ENCODE measurements at places on chromosomes 11 and 22.

DNA sequence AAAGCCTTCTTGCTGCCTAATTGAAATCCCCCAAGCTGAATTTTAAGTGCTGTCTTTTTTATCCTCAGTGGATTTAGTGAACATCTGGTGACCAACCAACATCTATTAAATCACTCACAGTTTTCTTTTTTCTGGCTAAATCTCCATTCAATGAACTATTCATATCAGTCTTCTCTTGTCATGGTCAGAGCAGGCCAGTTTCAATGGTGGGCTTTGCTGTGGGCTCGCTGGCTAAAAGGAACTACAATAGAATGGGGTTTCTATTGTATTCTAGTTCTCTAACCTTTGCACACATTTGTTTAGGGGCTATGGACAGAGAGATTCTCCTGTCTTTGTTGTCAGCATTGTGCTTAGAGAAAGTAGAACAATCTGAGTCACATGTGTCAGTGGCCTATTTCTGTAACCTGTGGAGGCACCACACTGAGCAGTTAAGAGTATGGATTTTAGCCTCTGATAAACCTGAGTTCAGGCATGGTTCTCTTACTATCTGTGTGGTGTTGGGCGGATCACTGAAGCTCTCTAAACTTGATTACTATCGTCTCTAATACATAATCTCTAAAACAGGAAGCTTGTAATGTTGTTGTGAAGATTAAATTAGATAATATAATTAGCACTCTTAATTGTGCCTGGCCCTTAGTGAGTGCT is 94.2 kb upstream of the CADM1 start:
- DNase-seq, result no peak

DNA sequence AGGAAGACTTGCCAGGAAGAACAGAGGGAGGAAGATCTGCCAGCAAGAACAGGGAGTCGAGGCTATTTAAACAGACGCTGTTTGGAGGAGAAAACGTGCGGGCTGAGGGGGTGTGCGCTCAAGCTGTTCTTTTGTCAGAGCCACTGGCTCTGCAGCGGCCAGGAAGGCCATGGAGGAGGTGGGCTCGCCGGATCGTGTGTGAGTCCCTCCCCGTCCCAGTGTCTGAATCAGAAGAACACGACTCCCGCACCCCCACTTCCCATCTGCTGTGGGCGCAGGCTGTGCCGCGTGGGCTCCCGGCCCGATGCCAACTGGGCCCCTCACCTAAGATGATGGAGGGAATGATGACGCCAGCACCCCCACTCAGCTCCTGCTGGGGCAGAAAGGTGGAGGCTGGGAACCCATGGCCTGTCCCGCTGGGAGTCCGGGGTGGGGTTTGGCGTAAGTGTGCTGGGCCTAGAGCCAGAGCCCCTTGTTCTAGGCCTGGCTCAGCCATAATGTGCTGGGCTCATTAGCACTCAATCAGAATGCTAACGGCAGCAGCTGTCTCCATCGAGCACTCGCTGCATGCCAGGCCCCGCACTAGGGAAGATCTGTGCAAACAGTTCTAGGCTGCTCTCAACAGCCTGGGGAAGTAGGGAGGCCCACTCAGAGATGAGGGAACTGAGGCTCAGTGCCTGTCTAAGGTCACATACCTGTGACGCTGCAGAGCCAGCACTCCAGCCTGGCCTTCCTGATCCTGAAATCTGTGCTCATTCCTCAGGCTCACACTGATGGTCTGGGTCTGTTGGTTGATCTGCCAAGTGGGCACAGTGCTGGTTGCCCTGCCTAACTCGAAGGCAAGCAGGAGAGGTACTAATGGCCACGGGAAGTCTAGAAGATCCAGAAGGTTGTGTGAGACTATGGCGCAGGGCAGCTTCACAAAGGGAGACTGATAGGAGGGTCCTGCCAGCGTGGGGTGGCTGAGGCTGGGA is 11.5 kb downstream of the NPTXR start:
- peak; percentile 63 for DNase-seq

- no peak for DNase-seq
Observed at GRCh38 chr11:8721609-8722500, 39.3 kb downstream of the RPL27A start.

GRCh38 chr22:34841331-34841771 is 224.6 kb upstream of the ISX start:
- DNase-seq, result no peak

DNA sequence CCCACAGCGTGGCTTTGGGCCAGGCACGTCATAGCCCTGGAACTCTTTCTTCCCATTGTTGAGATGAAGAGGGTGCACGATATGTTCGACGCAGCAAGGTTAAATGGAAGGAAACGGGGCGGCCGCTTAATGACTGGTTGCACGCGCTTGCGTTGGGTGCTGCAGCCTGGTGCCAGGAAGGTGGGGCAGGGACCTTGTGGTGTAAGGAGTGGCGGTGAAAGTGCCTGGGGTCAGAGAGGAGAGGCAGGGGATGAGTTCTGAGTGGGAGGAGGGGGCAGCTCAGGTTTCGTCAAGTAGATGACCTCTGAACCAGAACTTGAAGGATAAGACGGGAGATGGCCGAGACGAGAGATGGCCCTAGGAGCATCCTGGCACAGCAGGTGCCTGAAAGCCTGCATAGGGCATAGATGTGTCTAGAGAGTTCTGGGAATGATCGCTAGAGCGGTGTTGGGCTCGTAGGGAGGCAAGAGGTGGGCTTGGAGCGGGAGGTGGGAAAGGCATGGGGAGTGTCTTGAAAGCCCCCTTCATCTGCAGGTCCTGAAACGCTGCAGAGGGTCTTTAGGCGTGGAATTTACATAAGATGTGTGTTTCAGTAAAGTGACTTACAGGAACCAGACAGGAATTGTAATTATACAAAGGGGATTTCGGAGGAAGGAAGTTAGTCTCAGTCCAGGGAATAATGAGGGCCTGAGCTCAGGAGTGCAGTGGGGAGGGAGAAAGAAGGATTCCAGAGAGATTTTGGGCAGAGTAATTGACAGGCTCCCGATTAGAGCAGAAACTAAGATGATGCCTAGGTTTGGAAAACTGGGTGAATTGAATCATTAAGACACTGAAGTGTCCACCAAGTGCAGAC is 43.2 kb upstream of the CLDN5 start:
- DNase-seq, result no peak

DNA sequence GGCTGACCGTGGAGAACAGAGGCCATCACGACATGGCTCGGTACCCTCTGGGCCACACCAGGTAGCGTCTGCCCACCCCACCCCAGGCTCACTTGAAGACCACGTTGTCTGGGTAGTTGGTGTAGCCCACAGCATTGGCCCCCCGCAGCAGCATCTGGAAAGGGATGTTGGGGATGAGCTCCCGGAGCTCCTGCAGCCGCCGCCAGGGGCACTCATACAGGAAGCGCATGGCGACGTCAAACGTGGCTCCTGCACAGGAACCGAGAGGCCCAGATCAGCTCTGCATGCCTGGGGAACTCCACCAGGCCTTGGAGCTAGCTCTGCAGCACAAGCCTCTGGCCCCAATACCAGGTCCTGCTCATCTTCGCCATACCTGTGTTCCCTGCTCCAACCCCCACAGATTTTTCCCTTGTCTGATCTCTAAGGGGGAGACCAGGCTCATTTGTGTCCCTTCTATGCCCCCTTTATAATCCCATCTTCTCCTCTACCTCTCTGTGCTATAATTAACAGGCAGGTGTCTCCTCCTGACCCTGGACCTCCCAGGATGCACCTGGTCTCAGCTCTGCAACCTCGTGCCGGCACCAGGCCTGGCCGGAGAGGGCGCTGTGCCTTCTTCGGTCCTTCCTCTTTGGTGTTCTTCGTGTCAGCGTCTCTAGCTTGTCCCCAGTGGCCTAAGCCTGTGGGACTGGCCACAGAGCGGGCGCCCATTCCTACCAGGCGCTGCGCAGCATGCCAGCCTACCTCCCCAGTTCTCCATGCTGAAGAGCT is 5.0 kb upstream of the LRFN4 start:
- peak; percentile 64 for DNase-seq

GRCh38 chr11:34192481-34193401 is 87.3 kb downstream of the NAT10 start:
- DNase-seq, result no peak

DNA sequence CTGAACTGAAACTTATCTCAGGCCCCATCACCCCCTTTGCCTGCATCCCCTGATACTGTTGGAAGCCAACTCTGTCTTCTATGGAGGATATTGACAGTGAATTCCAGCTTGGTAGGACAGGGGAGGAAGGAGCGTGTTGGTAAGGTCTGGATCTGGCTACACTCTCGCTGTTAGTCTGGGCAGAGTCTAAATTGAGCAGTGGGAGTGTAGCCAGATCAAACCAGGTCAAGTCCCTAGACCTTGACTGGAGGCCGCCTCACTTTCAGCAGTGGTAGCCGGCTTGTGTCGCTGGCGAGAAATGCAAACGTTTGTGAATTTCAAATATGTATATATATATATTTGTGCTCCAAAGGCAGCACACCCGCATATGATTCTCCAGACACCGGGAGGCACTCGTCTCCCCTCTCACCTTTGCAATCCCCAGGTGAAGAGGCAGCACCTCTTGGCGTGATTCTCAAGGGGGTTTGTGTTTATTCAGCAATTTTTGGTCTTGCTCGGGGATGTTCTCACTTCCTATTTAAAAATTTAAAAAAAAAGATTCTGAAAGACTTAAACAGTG is 26.7 kb downstream of the DHCR7 start:
- DNase-seq, result no peak

DNA sequence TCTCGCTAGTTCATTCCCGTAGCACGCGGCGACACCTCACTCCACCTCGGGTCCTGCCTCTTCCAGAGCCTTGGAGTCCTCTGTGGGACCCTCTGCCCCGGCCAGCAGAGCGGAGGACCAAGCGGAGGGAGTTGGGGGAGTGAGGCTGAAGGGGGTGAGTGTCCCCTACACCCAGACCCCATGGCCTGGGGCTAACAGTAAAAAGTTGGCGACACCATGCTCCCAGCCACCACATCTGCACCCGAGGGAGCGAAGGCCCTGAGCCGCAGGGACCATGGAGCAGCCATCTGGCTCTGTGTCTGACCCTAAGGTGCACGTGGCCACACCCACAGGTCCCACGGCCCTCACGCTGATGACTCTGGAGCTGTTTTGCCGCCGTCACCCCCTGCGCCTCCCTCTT is 293.8 kb downstream of the BRD1 start:
- DNase-seq, result peak; percentile 54

GRCh38 chr11:45648931-45649330 is 16.5 kb downstream of the CHST1 start:
- DNase-seq, result no peak

- DNase-seq, result no peak
Observed at GRCh38 chr11:44610186-44610955, 44.9 kb downstream of the CD82 start.

- no peak for DNase-seq
Observed at GRCh38 chr11:73461964-73462363, 85.8 kb downstream of the RELT start.

- DNase-seq, result no peak
Observed at GRCh38 chr11:112783945-112784322, 177.3 kb upstream of the NCAM1 start.
